Fibroblast of villous mesenchyme (primary cell): ENCODE measurements at places on chromosomes 16 and 17.

DNA sequence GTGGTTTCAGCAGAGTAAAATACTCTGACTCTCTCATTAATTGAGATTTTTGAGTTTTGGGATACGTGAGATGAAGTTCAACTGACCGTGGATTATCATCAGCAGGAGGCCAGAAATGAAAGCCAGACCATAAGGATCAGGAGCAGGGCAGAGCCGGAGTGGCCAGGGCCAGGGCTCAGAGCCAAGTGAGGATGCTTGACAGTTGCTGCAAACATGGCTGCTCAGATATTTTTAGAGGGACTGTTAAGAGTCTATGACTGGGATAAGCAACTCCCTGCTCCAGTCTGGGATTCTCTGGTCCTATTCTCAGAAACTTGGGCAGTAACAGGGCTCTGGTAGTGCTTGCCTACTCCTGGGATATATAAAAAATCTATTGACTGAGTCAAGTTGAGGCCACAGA lies 17.6 kb upstream of the CDH13 start:
- DNase-seq, result no peak

DNA sequence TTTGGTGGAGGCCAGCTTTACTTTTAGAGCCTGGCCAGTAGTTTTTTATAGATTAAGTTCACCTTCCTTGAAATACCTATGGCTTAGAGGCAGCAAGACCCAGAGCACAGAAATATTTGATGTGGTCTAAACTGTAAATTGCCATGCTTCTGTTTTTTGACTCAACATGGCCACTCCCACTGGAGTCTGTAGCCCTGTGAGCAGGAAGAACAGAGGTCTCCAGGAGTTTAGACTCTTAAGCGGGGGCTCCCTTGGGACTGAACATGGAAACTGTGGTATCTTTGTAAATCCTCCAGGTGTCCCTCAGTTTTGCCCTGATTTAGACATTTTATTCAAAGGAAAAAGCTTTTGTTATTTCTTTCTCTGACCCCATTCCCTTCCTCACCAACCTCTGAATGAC lies 145.6 kb downstream of the FTO start:
- no peak for DNase-seq

- DNase-seq, result peak; percentile 91
These were observed 27.2 kb downstream of the ABCC3 start for GRCh38 chr17:50661795-50662391.

GRCh38 chr17:77407321-77408277 lies 266.8 kb downstream of the SEC14L1 start:
- no peak for DNase-seq

- DNase-seq, result no peak
These were observed 36.1 kb downstream of the MEOX1 start for GRCh38 chr17:43625606-43626005.

DNA sequence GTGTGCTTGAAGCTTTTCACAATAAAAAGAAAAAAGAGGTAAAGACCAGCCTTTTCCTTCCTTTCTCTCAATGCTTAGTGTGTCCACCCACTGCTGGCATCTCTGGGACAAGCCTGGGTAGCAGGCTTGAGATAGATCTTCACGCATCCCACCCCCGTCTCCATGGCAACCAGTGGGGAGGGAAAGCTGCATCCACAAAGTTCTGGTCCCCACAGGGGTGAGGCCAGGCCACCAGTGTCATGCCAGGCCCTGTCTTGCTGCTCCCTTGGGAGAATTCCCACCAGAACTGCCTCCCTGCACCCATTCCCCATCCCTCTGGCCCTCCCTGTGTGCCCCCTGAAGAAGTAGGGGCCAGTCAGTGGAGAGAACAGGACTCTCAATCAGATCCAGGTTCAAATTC lies 259.9 kb downstream of the MRTFB start:
- no peak for DNase-seq

DNA sequence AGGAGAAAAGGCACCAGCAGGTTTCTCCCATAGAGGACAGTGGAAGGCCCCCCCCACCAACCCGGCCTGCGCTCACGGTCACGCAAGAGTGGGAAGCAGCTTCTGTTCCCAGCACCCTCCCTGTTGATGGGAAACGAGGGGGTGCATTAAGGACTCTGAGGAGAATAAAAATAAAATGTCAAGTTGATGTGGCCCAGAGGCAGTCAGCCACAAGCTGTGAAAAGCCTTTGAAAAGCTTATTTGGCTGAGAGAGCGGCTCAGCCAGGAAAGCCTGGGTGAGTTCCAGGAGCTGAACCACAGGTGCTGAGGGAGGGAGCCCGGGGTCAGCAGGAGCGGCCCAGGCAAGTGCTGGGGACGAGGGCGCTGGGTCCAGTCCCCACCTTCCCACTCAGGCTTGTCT lies 26.9 kb upstream of the SPATA32 start:
- DNase-seq, result no peak

GRCh38 chr16:28491230-28491969 lies 474 bp downstream of the CLN3 start:
- peak; percentile 13 for DNase-seq

DNA sequence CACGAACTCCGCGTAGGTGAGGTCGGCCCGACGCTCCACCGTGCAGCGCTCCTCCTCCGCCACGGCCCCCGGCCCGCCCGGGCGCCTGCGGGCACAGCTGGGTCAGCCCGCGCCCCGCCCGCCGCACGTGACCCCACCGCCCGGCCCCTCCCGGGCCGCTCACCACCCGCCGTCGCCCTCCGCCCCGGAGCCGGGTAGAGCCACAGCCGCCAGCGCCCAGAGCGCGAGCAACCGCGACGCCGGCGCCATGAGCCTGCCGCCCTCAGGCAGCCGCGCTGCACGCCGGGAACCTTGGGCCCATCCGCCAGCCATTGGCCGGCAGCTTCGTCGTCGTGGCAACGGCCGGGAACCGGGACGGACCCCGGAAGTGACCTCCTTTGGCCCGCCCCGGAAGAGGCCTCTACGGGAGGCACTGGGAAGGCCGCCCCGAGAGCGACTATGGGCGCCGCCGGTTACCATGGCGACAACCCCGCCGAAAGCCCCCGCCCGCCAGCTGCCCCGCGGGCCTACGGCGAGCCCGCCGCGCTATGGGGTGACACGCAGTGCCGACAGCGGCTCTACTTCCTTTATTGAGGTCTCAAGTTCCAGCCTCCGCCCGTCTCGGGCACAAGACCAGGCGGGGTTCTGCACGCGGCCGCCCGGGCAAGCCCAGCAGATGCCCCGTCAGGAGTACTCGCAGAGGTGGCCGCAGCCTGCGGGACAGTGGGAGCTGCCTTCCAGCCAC lies at the start of gene JMJD8:
TSS of gene JMJD8 (minus strand) at position 264 of the 724 bp plus-strand sequence. CDS start at position 249, 15 bp downstream.
- DNase-seq, result peak; percentile 95

DNA sequence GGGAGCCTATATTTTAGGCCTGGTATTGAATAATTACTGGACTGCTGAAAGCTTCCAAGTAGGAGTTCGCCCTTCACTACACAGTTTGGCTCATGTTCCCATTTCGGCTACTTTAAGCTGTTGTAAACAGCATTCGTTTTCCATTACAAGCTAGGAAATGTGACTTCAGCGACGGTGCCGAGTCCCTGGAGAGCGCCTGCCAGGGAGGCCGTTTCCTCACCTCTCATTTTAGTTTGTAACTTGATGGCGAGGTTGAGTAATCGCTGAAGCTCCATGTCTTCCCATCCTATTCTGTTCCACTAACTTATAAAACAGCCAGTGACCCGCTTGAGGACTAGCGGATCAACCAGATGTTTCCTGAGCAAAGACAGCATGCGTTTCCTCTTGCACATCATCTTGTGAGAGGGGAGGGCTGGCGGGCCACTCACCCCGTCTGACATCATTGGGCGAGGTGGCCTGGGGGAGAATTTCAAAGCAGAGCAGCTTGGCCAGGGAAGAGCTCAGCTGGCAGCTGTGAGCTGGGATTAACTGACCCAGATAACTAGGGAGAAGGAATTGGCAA lies 32.9 kb downstream of the PCTP start:
- peak; percentile 90 for DNase-seq

DNA sequence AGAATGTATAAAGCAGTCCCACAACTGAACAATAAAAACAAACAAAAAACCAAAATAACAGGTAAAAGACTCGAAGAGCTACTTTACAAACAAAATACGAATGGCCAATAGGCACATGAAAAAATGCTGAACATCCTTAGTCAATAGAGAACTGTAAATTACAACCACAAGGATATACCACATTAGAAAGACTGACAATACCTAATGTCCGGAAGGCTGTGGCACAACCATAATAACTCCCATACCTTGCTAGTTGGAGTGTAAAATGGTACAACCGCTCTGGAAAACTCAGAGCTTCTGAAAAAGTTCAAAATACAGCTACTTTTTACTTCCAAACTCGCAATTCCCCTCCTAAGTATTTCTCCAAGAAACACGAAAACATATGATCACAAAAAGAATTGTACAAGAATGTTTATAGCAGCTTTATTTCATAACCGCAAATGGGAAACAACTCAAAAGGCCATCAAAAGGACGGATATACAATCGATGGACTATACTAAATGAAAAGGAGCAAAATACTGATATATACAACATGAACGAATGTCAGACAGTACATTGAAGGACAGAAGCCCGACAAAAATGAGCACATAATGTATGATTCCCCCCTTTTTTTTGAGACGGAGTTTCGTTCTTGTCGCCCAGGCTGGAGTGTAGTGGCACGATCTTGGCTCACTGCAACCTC lies 2.3 kb downstream of the TP53 start:
- DNase-seq, result no peak

- DNase-seq, result no peak
These were observed 21.0 kb downstream of the FBXO39 start for GRCh38 chr17:6796887-6797490.

DNA sequence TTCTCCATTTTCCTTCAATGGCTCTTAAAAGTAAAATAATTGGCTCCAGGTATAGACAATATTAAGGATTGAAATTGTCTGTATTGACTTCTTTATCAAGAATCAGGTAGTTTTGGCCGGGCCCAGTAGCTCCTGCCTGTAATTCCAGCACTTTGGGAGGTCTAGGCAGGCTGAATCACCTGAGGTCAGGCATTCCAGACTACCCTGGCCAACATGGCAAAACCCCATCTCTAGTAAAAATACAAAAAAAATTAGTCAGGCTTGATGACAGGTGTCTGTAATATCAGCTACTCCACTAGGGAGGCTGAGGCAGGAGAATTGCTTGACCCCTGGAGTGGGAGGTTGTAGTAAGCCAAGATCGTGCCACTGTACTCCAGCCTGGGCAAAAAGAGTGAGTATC lies 1008.5 kb upstream of the EEF2KMT start:
- no peak for DNase-seq

DNA sequence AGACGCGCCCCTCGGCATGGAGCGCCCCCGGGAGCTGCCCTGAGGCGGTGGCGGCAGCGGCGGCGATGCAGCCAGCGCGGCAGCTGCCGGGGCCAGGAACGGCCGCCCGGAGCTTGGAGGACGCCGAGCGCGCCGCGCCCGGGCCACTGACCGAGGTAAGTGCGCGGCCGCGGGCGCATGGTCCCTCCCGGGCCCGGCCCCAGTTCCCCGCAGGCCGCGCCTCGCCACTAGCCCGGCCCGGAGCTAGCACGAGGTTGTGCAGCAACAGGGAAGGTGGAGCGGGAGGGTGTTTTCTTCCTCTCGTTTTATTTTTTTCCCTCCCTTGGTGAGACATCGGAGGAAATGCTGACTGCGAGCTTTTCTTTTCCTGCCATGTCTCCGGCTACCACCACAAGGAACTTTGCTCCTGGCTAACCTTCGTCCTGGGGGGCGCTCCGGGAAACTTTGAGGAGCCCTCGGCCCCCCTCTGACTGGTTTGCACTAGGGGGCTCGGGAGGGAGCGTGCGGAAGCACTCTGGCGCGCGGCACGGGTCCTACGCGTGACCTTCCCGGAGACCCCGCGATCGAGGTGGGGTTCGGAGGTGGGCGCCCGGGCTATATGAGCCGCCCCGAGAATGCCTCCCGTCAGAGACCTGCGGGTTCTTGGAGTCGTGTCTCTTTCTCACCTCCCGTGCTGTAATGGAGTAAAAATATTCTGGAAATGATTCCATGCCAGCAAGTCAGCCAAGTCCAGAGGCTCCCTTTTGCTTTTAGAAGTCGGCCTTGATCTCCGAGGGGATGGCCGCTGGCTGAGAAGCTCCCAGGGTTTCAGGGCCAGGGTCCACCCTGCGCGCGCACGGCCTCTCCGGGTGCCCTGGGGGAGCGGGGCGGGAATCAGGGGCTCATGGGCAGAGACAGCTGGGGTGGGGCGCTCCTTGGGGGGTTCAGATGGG lies 868 bp downstream of the KCNJ12 start:
- peak; percentile 7 for DNase-seq
